Activated CD8-positive, alpha-beta memory T cell treated with anti-CD3 and anti-CD28 coated beads for 4 hours (primary cell): ENCODE measurements at places on chromosomes 4 and X.

DNA sequence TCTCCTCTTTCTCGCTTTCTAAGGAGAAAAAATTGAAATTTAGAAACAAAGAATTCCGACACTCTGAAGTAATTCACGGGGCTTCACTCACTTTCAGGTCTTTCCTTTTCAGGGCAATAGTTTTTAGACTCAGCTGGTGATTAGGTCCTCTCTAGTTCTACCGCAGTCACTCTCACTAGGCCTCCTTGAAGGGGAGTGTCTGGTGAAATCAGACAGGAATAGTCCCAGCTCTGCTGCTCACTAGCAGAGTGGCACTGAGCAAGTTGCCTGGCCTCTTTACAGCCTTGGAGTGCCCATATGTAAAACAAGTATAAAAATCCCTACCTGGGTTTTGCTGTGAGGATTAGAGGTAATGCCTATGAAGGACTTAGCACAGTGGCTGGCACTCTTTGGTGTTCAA, 64.1 kb downstream of the NEUROG2 start:
- no peak for DNase-seq

GRCh38 chrX:112163906-112164305, 81.3 kb upstream of the TRPC5 start:
- no peak for DNase-seq

DNA sequence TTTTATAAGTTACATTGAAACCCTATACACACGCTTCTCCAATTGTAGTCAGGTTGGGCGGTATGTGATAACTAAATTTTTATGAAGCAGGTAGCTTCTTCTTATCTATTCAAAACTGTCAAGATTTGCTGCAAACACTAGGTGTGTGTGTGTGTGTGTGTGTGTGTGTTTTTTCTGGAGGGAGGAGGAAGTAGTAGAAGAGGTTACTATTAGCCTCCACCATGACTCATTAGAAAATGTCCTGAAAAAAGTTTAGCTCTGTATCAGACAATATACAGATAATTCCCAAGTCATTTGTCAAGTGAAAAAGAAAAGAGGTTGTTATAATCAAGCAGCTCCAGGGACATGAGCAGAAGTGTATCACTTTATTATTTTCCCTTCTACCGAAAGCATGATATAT, 33.9 kb downstream of the PCDH7 start:
- no peak for DNase-seq

DNA sequence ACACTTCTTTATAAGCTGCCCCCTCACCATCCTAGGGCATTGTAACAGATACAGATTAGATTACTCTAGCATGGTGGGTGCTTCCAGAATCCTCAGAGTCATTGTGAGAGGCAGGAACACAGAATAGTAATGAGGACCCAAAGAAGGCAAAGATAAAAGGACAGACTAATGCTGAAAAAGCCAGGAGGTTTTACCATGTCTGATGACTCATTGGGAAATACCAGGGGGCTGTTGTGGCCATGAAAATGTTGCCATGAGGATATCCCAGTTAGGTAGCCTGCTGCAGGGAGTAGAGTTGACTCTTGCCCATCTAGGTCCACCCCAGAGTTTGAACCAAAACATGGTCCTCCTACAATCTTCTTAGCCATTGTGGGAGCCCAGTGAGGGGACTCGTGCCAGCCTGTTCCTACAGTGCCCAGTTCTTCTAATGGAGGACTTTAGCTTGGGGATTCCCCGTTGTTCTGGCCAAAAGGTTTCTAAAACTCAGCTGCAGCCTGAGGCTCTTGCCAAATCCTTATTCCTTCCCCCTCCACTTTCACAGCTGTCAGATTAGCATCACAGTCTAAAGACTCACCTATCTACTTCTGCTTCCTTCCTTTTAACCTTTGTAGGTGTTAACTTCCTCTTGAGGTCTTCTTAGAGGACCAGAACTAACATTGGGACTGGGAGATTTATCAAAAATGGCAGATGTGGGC, 586.0 kb upstream of the AADAT start:
- DNase-seq = no peak

- DNase-seq = no peak
Measured at GRCh38 chr4:123452616-123453015, 56.0 kb downstream of the SPRY1 start.

GRCh38 chr4:47143261-47143660, 111.9 kb downstream of the GABRB1 start:
- DNase-seq = no peak

DNA sequence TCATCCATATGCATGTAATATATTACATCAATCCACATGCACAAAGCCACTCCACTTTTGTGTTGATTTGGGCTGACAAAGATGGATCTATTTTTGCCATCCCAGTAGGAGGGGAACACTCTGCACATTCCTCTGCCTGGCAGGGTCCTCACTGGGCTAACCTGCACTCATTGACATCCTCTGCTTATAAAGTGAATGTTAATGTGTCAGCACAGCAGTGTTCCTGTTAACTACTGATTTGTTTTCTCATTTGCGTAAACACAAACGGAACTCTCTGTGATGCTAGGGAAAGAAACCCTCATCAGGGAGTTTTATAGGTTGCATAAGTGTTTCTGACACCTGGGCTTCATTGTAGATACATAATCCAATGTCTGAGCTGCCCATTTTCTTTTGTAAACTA, 826.0 kb downstream of the RAB28 start:
- no peak for DNase-seq

DNA sequence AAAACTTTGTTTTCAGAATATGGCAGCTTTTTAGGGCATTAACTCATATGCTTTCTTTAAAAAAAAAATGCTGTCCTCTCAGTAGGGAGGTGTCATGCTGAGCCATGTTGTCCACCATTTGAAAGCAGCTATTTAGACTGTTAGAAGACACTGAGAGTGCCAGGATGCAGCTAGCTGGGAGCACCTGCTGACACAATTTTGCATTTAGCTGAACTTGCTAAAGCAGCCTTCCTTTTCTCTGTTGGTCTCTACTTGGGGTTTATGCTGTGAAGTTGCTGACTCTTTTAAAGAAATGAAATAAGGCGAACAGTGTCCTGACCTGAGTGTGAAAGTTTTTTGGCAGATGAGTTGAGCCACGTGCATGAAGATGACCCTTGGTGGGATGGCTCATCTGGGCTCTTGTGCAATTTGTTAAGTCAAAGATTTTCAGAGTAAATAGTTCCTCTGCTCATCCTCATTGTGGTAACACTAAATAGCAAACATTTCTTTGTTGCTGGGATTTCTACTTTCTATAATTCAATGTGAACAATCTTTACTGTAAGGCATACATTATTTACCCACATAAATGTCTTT, 64.5 kb downstream of the CDS1 start:
- DNase-seq = no peak

- DNase-seq = no peak
Measured at GRCh38 chrX:65601530-65602220, 65.8 kb upstream of the MSN start.

GRCh38 chrX:56429581-56429980, 133.8 kb upstream of the UBQLN2 start:
- DNase-seq = no peak

DNA sequence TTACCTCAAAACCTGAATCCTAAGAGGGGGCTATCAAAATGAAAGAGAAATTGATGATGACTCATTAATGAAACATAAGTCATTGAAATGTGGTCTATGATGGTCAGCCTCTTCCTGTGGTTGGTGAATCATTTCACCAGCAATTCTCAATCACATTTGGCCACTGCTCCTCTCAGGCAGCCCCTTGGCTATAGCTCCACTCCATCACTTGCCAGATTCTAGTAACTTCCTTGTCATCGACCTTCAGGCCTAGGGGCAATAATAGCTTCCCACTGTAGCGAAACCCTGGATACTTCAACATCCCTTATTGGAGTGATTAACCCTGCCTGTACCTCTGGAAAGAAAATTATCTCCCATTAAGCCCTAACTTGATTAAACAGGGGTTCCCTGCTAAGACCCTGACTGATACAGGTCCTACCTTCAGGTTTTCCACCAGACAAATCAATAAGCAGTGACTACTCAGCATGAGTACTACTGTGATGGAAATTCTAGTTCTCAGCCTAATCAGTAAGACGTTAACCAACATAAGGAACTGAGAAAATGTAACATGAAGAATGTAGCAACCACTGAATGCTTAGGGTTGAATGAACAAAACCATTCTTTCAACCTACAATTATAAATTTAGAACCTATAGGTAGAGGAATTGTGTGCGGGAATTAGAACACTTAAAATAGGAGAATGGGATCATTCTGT, 30.4 kb downstream of the ADH7 start:
- DNase-seq = no peak

GRCh38 chr4:185813133-185813532, 1.1 kb upstream of the SORBS2 start:
- no peak for DNase-seq

GRCh38 chr4:75513526-75514130, 575 bp downstream of the RCHY1 start:
- DNase-seq = no peak

- DNase-seq = no peak
Measured at GRCh38 chr4:128663325-128663724, 146.2 kb upstream of the JADE1 start.

DNA sequence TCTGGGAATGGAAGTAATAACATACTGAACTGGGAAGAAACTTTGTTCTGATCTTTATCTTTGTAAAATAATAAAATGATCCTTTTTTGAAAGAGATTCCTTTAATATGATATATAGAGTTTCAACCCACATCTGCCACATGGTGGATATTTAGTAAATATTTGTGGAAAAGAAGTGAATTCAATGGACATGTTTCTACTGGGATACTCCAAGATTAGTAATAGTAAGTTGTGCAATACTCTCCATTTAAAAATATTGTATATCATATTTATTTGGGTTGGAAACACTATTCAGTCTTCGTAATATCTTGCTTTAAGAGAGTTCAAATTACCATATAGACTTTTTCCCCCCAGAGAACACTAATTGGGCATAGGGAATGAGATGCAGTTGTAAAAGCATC, 17.8 kb upstream of the ARSJ start:
- DNase-seq = no peak

- DNase-seq = no peak
Measured at GRCh38 chr4:156475322-156475721, 496.3 kb downstream of the PDGFC start.

DNA sequence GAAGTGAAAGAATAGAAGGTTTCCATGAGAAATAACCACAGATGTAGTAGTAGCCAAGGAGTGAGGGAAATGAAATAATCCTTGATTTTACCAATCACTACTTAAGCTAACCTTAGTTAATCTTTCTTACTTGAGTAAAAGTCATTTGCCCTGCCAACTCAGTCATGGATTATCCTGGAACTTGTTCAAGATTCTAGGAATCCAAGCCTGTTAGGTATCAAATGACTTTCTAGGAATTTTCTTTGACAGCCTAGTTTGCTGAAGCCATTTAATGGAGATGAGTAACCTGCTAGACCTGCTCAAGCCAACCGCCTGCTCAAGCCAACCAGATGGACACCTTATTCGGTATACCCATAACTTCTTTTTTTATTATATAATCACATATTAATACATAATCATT, 180.5 kb downstream of the KLHL13 start:
- no peak for DNase-seq

DNA sequence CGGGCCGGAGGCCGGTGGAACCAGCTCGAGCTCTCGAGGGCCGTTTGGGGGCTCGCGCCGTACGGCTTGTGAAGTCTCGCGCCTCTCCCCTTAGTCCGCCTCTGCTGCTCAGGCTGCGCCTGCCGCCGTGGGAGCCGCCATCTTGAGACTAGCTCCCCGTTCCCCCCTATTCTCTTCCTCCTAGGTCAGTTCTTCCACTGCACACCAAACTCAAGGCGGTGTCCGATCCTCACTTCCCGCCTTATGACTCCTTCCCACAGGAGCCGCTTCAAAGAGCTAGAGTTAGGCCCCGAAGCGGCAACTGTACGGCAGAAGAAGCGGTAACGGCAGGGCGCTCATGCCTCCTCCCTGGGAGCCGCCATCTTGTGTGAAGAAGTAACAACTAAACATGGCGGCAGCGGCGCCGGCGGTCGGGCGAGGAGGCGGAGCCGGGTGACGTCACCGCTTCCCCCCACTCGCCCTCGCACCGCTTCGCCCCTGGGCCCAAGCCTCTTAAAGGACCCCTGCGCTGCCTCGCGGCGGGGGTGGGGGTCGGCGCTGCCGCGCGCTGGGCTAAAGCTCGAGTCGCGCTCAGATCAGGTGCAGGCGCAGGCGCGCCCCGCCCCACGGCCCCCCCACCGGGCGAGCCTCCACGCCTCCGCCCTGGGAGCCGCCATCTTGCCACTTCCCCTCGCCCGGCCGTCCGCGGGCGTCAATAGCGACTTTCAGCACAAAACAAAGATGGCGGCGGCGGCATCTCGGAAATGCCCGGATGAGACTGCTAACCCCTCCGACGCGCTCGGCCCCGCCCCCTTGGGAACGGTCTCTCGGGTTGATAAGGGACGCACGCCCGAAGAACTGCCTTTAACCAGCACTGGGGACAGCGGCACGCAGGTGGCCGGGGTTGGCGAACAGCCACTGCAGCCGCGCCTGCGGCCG, at the start of gene HCFC1:
TSS of gene HCFC1 (minus strand) at position 369 of the 918 bp plus-strand sequence. CDS start 978 bp downstream, outside the sequence.
- DNase-seq = peak; percentile 85

DNA sequence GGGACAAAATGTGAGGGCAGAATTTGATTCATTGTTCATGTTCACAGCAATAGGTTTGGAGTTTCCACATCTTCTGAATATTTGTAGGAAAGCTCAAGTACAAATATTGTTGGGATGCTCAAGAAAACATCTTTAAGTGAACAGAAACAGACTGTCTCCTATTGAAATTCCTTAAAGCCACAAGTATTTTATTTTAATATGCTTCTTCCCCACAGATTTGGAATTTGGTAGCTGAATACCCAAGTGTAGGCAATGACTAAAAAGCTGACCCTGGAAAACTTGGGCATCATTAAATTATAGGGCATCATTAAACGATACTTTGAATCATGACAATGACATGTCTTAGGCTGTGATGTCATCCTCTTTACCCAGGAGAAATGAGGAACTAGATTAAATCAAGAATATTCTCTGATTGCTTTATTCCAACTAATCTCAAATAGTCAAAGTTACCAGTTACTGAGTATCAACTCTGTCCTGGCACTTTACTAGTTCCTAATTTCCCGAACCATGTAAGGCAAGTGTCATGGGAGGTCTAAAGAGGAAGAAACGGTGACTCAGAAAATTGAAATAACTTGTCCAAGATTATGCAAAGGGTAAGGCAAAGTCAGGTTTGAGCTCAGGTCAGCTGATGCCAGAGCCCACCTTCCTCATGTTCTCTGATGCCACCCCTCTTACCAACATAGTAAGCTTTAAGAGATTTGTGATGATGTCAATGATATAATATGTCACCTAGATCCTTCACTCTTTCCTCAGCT, 223.1 kb upstream of the LEF1 start:
- DNase-seq = no peak

- DNase-seq = no peak
Measured at GRCh38 chr4:86233681-86234080, 126.2 kb downstream of the MAPK10 start.

GRCh38 chrX:34770511-34770910, 113.4 kb upstream of the TMEM47 start:
- no peak for DNase-seq

DNA sequence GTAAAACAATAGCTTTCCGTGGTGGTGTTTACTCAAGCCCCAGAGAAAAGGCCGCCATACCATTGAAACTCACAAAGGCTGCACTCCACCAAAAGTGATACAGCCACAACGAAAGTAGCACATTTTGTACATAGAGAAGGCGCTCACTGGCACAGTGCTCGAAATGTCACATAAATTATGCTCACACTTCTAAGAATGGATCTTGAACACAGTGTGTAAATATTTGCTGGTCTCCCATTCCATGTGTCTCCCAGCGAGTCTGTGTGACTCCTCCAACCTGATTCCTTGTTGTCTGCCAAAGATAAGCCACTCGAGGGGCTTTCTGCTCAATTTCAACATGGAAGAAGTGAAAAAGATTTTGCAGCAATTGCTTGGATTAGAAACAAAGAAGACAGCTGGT, 234.0 kb upstream of the VCX3A start:
- no peak for DNase-seq
